Activated CD8-positive, alpha-beta memory T cell treated with anti-CD3 and anti-CD28 coated beads, Interleukin-2, amount 50 U/mL, for 4 hours (primary cell): ENCODE measurements at places on chromosomes 5 and 9.

GRCh38 chr5:75869891-75870290 lies 152.7 kb upstream of the POC5 start:
- no peak for DNase-seq

GRCh38 chr9:23447166-23447565 lies 378.9 kb downstream of the ELAVL2 start:
- no peak for DNase-seq

- no peak for DNase-seq
Measured at GRCh38 chr9:71758785-71759184, 9.5 kb downstream of the CEMIP2 start.

GRCh38 chr5:121851643-121852574 lies at the start of gene FTMT:
FTMT (plus strand) TSS chr5:121851882; CDS start chr5:121851964, 82 bp downstream.
- DNase-seq, result no peak

DNA sequence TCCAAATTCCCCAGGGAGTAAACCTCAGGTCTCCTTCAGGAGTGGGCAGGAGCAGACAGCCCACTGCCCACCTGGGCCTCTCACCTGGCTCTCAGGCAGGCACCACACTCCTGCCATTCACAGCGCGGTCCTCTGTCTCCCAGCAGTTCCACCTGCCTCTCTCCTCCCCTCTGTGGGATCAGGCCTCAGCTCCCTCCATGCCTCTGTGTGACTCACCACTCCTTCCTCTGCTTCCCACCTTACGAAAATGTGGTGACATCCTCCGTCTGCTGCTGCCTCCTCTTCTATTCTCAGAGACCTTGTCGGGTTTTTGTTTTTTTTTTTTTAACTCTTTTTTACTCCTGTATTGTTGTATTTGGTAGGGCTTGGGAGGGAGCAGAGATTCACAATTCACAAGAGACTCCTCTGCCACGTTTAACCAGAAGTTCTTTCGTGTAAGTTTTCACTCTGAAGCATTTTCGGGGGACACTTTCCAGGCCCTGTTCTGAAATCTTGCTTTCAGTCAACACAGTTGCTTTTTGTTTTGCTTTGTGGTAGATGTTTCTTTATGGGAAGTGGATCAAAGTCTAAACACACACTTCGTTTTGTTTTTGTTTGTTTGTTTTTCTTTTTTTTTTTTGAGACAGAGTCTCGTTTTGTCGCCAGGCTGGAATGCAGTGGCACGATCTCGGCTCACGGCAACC lies 21.1 kb upstream of the CDKN2AIPNL start:
- no peak for DNase-seq

GRCh38 chr5:109410389-109411148 lies 795 bp upstream of the PJA2 start:
- DNase-seq, result peak; percentile 24

DNA sequence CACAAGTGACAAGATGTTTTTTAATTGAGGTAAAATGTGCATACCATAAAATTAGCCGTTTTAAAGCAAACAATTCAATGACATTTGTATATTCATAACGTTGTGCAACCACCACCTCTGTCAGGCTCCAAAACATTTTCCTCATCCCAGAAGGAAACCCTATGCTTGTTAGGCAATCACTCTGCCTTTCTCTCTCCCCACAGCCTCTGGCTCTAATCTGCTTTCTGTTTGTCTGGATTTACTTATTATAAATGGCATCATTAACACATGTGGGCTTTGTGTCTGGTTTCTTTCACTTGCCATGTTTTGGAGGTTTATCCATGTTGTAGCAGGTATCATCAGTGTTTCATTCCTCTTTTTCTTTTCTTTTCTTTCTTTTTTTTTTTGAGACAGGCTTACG lies 1.4 kb upstream of the N4BP3 start:
- no peak for DNase-seq

DNA sequence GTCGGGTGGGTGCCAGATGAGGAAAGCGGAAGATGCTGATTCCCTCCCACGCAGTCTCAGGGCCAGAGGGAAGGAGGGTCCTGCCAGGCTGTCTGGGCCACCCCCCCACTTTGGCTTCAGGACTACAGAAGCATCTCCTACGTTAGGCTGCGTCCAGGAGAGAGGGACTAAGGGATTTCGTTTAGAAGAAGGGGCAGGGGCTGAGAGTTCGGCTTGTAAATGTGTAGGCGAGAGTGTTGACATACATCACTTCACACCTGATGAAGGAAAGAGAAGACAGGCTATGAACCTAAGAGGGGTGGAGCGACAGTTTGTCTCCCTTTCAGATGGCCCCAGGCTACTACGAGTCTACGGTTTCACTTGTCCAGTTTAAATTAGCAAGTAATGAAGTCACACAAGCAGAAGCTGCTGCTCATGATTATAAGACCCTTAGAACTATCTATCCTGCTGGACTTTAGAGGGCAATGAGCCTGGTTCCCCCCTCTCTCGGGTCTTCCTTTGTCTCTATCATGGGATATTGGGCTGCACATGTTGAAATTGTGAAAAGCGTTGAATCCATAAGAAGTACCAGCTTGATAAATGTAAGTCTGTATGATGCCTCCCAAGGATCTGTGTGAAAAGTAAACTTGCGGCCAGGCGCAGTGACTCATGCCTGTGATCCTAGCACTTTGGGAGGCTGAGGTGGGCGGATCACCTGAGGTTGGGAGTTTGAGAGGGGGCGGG lies 193.0 kb downstream of the AOPEP start:
- no peak for DNase-seq

- DNase-seq, result no peak
Measured at GRCh38 chr5:73318308-73318719, 130.3 kb downstream of the FOXD1 start.

GRCh38 chr5:39394946-39395345 lies 29.8 kb downstream of the DAB2 start:
- no peak for DNase-seq

DNA sequence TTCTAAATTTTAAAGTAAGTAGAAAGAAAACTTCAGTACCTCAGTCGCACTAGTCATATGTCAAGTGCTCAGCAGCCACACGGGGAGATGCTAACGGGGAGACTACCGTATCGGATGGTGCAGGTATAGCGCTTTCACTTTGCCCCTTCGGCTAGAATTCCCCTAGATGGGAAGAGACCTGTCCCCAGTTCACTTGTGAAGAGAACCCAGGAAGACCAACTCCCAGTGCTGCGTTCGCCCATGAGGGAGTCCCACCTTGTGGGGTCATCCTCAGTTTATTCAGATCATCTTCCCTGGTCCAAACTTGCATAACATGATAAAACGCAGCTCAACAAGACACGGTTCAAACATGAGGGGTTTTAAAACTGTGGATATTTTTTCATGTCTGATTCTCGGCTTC lies 87.3 kb downstream of the LHFPL2 start:
- DNase-seq, result no peak

- no peak for DNase-seq
Measured at GRCh38 chr9:20256284-20256948, 365.9 kb downstream of the MLLT3 start.

GRCh38 chr5:4868140-4868735 lies 271.9 kb upstream of the ADAMTS16 start:
- no peak for DNase-seq

DNA sequence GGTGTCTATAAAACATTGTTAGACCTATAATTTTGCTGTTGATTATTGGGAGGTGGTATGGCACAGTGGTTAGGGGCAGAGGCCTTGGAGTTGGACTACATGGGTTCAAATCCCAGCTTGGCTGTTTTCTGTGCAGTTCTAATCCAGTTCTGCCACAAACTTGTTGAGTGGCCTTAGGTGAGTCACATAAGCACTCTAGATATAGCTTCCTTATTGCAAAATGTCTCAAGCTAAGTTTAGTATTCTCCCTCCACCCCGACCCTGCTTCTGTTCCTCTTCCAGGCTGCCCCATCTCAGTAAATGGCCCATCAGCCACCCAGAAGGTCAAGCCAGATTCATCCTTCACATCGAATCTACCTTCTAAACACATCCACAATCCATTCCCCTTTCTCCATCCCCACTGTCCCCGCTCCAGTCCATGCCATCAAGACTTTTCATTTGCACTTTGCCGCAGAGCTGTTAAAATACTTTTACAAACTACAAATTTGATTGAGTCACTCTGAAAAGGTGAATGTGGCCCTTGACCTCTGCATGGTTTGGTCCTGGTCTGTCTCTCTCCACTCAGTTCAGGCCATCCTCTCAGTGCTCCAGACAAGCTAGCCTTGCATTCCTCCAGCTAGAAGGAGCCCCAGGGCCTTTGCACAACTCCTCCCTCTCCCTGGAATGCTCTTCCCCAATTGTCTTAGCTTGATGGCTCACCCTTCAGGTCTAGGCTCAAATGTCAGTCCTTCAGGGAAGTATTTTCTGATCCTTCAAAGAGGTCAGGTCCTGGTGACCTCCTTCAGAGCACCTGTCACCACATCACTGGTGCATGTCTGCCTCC lies 10.0 kb upstream of the HDHD3 start:
- DNase-seq, result no peak

GRCh38 chr5:160174290-160174689 lies 55.0 kb upstream of the FABP6 start:
- DNase-seq, result no peak

- no peak for DNase-seq
Measured at GRCh38 chr5:68424799-68425537, 209.4 kb downstream of the PIK3R1 start.

GRCh38 chr5:62593331-62593730 lies 14.7 kb downstream of the LRRC70 start:
- DNase-seq, result no peak

DNA sequence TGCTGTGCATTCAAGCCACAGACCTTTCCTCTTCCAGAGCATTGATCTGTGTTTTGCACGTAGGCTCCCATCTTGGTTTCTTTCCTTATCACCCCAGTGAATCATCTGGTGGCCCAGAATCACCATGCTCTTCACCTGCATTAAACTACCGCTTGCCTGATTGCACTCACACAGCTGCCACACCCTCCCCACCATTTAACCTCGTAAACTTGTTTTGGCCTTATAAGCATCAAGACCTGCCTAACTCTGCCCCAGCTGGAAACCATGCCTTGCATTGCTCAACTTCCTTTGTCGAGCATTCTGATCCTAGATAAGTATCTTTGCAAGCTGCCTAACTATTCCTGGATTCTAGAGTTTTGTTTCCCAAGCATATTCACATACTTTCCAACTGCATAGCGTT lies 369.6 kb upstream of the SEMA6A start:
- no peak for DNase-seq

DNA sequence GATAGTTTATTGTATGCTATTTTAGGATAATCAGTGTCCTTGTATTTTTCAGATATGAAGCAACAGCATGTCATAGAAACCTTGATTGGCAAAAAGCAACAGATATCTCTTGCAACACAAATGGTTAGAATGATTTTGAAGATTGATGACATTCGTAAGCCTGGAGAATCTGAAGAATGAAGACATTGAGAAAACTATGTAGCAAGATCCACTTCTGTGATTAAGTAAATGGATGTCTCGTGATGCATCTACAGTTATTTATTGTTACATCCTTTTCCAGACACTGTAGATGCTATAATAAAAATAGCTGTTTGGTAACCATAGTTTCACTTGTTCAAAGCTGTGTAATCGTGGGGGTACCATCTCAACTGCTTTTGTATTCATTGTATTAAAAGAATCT lies 14.5 kb downstream of the CCT5 start:
- no peak for DNase-seq

DNA sequence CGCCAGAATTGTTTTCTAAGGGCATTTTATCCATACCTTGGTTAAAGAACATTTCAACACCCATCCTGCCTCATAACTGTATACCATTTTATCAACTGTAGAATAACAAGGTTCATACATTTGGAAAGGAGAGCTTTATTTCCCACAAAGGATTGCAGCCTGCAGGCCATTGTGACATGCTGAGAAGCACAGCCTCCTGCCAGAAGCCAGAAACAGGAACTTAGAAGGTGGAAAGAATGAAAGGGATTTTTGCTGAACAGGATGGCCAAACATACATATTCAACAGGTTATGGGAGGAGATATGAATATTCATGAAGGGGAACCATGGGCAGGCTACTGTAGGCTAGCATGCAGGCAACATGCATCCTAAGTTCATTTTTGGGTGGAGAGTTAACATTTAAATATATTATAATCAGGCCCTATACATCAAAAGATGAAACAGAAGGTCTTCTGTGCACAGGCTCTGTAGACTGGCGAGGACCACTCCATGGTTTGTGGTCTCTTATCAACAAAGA lies 59.9 kb upstream of the DIRAS2 start:
- DNase-seq, result no peak

GRCh38 chr9:26142201-26142600 lies 464.0 kb upstream of the TUSC1 start:
- DNase-seq, result no peak

DNA sequence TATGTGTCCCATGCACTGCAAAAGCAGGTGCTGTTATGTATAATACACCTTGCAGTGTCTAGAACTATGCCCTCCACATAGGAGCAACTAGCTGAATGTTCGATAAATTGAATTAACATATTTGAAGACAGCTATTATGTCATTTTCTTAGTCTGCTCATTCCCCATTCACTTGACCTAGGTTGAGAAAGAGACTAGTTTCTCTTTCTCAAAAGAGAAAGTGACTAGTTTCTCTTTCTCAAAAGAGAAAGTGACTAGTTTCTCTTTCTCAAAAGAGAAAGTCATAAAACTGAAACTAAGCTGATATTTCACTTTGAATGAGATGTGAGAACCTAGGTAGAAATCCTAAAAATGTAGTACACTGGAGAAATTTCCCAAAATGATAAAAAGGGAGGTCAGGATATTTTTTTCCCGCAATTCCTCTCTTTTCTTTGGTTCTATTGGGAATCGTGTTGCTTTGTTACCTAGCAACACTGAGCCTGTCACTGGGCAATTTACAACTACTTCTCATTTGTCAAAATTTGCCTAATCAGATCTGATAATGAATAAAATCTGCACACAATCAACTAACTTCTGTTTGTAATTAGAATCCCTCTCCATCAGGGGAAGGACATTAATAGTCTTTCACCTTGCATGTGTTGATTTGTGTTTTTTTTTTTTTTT lies 132.0 kb upstream of the GRIA1 start:
- DNase-seq, result no peak

GRCh38 chr5:9490494-9491097 lies 55.3 kb downstream of the SEMA5A start:
- DNase-seq, result no peak

DNA sequence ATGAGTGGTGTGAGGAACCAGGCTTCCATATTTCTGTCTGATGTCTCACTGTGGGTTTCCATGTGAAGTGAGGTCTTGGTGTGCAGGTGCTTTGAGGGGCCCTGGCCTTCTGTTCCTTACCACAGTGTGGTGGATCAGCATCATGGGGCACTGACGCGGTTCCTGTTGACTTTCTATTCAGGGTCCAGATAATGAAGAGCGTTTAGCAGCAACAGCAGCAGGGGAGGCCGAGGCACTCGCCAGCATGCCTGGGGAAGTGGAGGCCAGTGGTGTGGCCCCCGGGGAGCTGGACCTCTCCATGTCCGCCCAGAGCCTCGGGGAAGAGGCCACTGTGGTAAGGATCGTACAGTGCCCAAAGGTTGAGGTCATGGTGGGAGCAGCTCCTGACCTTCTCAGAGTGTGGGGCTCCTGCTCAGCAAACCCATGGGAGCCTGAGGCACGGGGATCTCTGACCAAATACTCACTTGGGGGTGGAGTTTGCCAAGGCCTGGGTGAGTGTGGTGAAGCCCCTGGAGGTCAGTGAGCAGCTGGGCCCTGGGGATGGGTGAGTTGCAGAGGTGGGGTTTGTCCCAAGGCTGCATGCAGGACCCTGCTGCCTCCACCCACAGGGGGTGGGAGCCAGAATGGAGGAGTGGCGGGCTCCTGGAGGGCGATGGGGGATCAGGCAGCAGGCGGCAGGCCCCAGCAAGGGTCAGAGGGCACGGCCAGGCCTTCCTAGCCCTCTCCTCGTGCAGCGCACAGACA lies 61.2 kb downstream of the COL15A1 start:
- no peak for DNase-seq
